Gastroesophageal sphincter (tissue), 4 donors: ENCODE measurements at places on chromosomes 3 and 15.

DNA sequence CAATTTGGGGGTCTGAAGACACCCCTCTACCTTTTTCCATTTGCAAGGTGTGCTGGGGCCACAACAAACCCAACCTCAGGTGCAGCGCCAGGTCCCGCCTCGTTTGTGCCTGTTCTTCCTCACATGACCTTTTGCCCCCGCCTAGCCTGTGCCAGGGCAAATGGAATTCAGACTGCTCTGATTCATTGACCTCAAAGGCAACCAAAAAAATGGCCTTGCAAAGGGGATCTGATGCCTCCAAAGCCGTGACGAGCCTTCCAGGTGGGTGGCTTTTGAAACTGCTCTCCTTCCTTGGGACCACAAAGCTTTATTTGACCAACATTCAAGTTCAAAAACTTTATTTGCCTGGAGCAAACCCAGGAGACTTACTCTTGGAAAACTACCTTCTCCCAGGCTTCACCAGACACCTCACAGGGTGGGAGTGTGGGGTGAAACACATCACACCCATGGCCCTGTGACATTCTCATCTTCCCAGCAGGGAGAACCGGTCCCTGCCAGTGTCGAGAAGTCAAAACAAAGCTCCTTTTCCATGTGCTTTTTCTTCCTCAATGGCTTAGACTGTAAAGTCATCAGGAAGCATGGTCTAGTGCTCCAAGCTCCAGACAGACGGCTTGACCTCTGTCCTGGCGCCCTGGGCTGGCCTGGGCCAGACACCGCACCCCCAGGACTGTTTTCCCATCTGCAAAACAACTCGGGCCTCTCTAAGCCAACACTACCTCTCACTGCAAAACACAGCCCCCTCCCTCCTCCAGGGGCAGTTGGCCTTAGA lies 103.9 kb upstream of the HES1 start:
- no peak for ATAC-seq

DNA sequence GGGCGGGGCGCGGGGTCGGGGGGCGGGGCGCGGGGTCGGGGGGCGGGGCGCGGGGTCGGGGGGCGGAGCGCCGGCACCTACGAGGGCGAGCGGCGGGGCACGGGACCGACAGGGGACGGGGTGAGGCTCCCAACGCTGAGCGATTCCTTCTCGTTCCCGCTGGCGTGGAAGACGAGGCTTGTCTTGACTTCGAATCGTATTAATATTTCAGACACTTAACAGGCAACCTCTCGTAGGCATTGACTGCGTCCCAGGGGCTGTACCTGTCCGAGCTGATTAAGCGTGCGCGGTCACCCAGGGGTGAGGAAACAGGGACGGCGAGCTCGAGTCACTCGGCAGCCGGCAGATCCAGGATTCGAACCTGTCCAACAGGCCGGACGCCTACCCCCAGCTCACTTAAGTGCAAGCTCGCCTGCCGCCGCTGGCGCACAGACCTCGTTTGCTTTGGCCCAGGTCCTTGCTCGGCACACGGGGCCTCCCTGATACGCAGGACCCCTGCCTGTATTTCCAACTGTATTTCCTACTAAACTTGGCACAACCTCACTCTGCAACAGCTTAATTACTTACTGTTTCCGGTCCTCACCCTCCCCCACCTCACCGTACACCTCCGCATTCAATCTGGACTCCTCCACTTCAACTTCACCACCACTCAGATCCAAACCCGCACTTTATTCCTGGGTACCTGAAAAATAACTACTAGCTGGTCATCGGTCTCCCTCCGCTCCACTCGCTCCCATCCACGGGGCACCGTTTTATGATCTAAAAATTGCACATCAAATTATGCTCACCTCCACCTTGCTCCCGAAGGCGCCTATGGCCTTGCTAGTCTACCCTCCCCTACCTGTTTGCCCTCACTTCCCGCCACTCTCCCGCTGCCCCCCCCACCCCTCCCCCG lies 722 bp upstream of the ZXDC start:
- peak; percentile 53 for ATAC-seq

- ATAC-seq: no peak
These were observed 1.5 kb upstream of the LRIG1 start for GRCh38 chr3:66502245-66502874.

DNA sequence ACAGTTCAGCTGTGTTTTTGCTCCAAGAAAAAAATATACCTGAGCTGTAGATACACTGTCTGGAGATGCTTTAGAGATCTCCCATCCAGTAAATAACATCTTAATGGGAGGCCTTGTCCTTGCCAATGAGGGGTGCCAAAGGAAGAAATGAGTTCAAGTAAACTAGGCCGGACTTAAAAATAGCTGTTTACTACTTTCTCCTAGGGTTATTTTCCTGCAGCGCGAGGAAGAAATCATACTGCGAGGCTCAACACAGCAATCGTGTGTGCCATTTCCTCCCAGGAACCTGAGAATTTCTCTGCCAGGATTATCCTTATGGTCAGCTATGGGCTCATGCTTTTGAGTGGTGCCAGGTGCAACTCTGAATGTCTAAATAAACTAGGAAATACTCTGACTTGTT lies 71.9 kb downstream of the CMTM8 start:
- no peak for ATAC-seq

- ATAC-seq: no peak
These were observed 12.4 kb upstream of the HOMER2 start for GRCh38 chr15:82964890-82965289.

DNA sequence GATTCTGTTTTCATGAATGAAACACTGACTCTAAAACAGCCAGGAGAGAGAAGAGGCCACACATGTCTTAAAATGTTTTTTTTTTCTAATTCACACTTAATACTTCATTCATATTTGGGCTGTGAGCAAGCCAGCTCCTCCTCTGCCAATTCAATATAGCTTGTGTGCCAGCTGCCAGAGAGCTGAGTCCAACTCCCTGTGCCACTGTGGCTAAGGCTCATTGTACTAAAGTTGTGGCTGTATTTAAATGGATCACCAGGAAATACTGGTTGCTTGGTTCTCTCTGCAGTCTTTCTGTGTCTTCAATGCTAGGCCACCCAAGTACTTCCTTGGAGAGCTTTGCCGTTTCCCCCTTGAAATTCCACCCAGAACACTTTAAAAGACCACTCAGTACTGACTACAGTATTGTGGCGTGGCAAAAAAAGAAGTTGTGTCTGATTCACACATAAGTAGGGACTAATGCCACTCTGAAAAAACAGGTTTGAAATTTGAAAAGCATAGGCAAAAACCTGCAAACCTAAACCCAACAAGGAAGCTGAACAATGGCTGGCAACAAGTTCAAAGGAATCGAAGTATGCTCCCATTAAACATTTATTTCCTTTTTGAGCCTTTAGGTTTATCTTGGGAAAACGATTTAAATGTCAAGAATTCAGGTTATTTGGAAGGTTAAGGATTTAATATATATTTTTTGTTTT lies 524.7 kb downstream of the DIPK2A start:
- ATAC-seq: no peak

GRCh38 chr15:101646672-101647071 lies 5.5 kb downstream of the TM2D3 start:
- no peak for ATAC-seq

DNA sequence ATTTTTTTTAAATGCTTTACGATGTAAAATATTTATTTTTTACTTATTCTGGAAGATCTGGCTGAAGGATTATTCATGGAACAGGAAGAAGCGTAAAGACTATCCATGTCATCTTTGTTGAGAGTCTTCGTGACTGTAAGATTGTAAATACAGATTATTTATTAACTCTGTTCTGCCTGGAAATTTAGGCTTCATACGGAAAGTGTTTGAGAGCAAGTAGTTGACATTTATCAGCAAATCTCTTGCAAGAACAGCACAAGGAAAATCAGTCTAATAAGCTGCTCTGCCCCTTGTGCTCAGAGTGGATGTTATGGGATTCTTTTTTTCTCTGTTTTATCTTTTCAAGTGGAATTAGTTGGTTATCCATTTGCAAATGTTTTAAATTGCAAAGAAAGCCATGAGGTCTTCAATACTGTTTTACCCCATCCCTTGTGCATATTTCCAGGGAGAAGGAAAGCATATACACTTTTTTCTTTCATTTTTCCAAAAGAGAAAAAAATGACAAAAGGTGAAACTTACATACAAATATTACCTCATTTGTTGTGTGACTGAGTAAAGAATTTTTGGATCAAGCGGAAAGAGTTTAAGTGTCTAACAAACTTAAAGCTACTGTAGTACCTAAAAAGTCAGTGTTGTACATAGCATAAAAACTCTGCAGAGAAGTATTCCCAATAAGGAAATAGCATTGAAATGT lies 15.6 kb downstream of the THBS1 start:
- ATAC-seq: no peak

DNA sequence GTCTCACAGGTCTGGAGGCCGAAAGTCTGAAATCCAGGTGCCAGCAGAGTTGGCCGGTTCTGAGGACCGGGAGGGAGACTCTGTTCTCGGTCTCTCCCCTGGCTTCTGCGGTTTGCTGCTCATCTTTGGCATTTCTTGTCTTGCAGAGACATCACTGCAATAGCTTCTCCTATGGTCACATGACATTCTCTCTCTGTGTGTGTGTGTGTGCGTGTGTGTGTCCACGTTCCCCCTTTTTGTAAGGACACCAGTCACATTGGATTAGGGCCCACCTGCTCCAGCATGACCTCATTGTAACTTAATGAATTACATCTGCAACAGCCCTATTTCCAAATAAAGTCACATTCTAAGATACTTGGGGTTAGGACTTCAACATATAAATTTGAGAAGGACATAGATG lies 12.4 kb upstream of the ATP10A start:
- ATAC-seq: no peak

- ATAC-seq: no peak
These were observed 477.1 kb downstream of the EPHB1 start for GRCh38 chr3:135272026-135272669.

DNA sequence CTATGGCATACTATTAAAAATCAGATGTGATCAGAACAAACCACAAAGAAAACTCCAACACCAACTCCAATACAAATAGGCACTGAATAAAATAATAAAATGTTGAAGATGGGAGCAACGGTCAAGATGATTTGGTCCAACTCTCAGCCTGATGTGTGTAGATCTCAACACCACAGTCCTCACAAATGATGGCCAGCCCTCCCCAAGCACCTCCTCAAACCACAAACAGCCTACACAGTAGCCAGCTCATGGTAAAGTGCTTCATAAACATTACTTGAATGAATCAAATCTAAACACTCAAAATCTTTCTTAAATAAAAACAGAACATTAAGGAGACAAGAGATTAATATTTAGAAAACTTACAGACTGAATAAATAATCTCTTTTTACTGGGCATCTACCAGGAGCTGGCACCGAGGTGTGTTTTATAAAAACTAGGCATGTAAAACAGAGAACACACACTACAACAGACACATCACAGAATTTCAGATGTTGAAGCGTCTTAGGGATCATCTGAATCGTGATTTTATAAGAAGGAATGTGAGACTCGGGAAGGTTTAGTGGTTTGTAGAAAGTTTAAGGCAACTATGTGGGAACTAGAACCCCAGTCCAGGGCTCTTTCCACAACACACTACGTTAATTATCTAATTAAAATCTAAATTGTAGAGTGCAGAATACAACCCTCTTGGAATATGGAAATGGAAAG lies 102.4 kb downstream of the MYLK start:
- no peak for ATAC-seq

DNA sequence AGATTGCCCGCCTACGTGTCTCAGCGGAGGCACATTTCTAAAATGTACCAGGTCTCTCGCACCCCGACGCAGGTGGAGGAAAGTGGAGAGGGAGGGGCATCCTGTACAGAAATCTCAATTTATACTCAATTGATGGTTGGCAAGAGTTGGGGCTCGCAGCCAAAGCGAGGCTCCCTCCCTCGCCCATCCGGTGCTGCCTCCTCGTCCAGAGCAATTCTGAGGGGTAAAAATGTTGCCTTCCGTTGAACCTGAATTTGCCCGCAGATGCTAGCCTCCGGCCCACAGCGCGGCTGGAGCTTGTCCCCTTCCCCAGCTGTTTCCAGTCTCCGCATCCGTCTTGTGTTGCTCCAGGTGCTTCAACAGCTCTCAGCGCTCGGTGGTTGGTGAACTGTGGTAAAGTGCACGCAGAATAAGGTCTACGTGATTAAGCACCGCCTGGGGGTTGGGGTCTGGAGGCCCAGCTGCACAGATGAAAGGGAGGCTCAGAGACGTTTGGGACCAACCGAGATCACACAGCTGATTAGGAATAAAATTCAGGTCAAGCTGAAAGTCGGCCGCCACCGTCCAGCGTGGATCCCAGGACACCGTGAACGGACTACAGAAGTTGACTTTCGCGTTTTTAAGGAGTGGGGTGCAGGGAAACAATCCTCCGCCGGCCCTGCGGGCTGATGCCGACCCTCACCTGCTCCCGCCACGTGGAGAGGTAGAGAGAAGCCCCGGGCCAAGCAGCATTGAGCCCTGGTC lies 846 bp upstream of the POLG start:
- no peak for ATAC-seq

- ATAC-seq: no peak
These were observed 30.0 kb downstream of the RUBCN start for GRCh38 chr3:197706658-197707057.

- no peak for ATAC-seq
These were observed 166.5 kb upstream of the ATP11B start for GRCh38 chr3:182626484-182627467.

- no peak for ATAC-seq
These were observed 96.2 kb downstream of the HES1 start for GRCh38 chr3:194231929-194232832.

GRCh38 chr3:190308154-190308553 lies 14.1 kb downstream of the CLDN1 start:
- no peak for ATAC-seq

DNA sequence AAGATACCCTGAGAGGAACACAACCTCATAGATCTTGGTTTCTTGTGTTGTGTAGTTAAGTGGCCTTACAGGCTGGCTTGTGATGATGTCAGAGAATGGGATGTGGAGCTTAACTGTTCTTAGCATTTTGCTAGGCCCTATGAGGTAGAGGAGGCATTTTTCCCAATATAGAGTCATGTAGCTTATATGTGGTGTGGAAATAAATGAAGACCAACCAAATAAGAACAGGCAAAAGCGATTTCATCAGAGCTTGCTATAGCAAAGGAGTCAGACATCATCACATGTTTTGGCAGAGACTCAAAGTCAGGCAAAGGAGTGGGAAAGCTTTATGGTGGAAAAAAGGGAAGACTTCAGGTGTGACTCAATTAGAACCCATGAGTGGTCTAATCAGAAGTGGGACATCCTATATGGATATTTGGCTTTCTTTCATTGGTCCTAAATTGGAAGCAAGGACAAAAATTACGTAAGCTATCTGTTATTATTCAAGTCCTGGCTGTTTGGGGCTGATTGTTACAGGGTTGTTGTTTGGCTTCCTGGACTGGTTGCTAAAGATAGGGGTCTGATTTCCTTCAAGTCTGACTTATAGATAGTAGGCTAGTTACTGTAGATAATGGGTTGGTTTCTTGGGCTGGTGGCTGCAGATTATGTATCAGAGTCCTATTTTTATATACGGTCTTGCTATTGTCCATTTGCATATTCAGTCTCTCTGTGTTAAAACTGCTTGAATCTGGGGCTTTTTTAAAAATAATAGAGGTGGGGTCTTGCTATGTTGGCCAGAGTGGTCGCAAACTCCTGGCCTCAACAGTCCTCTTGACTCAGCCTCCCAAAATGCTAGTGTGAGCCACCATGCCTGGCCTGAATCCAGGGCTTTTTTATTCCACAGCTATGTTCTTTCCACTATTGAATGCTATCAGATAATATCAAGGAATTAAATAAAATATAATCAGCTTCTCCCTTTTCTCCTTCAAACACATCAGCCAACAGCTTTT lies 30.3 kb upstream of the SETD2 start:
- no peak for ATAC-seq
